ENCODE measurements at places on chromosomes 2 and 18.

DNA sequence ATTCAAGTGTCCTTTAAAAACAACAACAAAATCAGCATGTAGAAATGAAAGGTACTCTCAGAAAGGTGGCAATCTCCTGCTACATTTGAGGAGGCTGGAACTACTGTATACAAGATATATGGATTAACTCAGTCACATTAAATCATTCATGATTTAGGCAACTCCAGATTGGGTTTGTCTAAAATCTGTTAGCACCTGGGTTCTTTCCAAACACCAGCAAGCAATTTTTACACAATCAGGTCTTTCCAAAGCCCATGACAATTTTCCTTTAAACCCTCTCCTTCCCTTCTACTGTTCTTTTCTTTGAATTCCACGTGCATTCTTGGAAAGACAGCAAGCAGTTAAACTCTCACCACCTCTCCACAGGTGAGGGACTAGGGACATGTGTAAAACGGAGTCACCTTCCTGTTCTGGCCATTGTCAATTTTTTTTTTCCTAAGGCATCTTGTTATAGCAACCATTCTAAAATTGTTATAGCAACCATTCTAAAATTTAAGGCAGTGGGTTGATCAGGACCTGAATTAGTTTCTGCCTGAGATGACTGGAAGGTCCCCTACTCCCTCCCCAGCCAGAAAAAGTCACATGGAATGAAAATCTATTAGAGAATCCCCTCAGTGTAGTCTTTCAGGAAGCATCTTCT is 113.9 kb downstream of the ANKRD44 start:
- H3K27ac ChIP-seq: no peak overlapping the region
- peaks cover 9% of the 10 kb centered on the region for H3K4me1 ChIP-seq

GRCh38 chr2:237509905-237510304 is 22.9 kb downstream of the MLPH start:
- H3K4me1 ChIP-seq: peaks cover 23% of the 10 kb centered on the region
- no peaks in the 10 kb centered on the region for H3K27me3 ChIP-seq
- peaks cover 7% of the 10 kb centered on the region for H3K36me3 ChIP-seq
- no peak for DNase-seq

DNA sequence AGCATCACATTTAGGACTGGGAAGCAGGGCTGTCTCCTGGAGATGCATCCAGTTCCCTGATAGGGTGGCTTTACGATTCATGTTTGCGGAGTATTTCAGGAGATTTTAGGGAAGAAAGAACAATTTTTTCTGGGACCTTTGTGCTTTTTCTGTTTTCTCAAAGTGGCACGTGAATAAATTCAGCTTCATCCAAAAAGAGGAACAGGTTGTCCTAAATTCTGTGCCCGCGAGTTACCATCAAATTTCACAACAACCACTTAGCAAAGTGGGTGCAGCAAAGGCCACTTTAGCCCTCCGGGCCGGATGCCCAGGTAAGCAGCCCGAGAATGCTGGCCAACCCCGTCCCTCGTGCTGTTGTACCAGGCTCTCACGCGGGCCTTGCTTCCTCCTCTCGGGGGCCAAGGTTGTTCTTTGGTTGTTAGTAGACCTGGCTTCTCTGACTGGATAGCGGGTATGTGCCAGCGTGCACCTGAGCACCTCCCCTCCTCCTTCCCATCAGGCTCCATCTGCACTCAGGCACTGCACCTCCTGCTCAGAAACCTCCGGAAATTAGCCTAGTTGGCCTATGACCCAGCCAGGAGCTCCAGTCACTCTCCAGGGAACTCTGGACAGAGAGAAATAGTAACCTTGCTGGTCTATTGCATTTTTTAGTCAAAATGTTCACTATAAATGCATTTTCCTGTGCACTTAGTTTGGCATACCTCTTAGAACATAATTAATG is 83.0 kb downstream of the CMPK2 start:
- H3K4me1 ChIP-seq: no peaks in the 10 kb centered on the region
- no peak for DNase-seq
- H3K27me3 ChIP-seq: peaks cover 25% of the 10 kb centered on the region
- H3K36me3 ChIP-seq: no peaks in the 10 kb centered on the region

GRCh38 chr18:23049698-23050373 is 85.4 kb upstream of the CABLES1 start:
- no peaks in the 10 kb centered on the region for H3K36me3 ChIP-seq
- no peak overlapping the region for H3K4me3 ChIP-seq
- no peaks in the 10 kb centered on the region for H3K4me1 ChIP-seq
- no peak overlapping the region for H3K27ac ChIP-seq
- no peak for DNase-seq

DNA sequence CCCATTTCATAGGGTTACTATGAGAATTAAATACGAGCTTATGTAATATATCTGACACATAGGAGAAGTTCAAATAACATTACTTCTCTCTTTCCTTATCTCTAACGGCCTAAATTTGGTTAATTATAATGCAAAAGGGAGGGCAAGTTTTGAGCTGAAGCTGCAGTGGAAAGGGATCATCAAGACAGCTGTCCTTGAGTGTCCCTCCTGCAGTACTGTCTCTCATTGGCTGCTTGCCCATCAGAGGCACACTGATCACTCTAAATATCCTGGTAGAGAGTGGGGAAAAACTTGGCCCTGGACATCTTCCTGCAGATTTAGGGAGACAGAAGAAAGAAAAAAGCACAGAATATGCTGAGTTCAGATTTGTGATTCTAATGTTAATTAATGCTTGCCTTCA is 186.0 kb downstream of the CAMKMT start:
- H3K27ac ChIP-seq: no peak overlapping the region
- no peaks in the 10 kb centered on the region for H3K27me3 ChIP-seq
- H3K4me3 ChIP-seq: no peak overlapping the region
- peaks cover 43% of the 10 kb centered on the region for H3K4me1 ChIP-seq
- no peaks in the 10 kb centered on the region for H3K36me3 ChIP-seq

- no peaks in the 10 kb centered on the region for H3K27me3 ChIP-seq
- H3K4me1 ChIP-seq: no peaks in the 10 kb centered on the region
- no peaks in the 10 kb centered on the region for H3K36me3 ChIP-seq
- DNase-seq: no peak
- H3K27ac ChIP-seq: no peak overlapping the region
Measured at GRCh38 chr2:126653109-126653508, 2.8 kb upstream of the GYPC start.

DNA sequence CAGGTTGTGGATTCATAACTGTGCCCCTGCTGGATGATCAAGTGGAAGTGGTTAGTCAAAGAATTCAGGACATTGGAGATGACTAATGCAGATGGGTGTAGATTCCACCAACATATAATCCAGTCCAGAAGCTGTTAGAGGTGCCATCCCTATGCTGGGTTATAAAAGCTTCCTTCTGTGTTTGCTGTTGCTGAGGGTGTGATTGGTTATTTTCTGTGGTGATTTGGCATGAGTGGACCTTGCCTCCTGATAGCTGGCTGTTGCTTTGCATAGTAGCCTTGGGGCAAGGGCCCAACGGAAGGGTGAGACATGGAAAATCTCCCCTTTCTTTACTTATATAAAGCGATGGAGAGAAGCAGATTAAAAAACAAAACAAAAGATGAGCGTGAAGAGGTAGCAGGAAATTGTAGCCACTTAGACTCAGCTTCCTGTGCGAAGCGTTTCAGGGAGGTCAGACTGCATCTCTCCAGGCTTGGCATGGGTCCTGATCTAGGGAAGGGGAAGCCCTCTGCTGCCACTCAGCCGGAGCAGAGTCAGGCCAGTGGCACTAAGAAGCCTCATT is 190.4 kb downstream of the FMNL2 start:
- H3K4me3 ChIP-seq: no peak overlapping the region
- no peak for DNase-seq

DNA sequence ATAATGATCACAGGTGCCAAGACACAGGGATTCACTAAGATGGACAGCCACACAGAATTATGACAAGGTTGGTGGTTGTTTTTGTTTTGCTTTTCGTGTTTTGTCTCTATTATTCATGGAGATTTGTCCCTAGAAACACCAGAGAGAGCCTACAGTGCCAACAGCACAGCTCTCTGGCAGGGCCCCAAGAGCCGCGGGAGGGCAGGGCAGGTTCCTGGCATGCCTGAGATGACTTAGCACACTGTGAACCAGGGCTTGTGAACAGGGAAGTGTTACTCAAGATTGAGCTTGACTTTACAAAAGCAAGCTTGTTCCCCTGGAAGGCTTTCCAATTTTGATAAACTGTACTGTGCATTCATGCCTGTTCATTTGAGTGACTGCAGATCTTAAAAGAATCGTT is 437.4 kb upstream of the SALL3 start:
- H3K27ac ChIP-seq: no peak overlapping the region
- H3K27me3 ChIP-seq: no peaks in the 10 kb centered on the region
- H3K4me1 ChIP-seq: no peaks in the 10 kb centered on the region
- H3K36me3 ChIP-seq: no peaks in the 10 kb centered on the region
- DNase-seq: no peak
- H3K4me3 ChIP-seq: no peak overlapping the region
